ENCODE measurements at places on chromosomes 5 and 9. TPM values are rescaled to one million over a fixed set of nuclear protein-coding genes. Genes with fewer than 3 reads are reported as not detected.
A peak's percentile ranks its signal among the peaks of the same experiment; 100 is the strongest.

DNA sequence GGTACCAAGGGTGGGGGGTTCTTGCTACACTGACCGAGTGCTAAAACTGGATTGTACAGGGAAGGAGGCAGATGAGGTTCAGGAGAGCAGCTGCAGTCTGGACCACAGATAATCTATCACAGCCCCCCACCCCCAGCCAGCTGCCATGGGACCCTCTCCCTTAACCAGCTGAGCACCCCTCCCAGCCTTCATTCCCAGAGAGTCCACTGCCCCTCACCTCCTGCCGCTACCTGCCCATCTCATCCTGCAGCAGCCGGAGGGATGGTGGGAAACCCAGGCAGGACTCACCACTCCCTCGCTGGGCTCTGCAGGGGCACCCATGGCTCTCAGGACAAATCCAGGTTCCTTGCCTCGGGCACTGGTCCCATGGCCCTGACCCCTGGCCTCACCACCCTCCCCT, 66.7 kb downstream of the MRPL36 start:
- H3K4me3 ChIP-seq, result no peak overlapping the region
- no peaks in the 10 kb centered on the region for H3K36me3 ChIP-seq
- no peaks in the 10 kb centered on the region for H3K4me1 ChIP-seq
- no peak overlapping the region for H3K27ac ChIP-seq

DNA sequence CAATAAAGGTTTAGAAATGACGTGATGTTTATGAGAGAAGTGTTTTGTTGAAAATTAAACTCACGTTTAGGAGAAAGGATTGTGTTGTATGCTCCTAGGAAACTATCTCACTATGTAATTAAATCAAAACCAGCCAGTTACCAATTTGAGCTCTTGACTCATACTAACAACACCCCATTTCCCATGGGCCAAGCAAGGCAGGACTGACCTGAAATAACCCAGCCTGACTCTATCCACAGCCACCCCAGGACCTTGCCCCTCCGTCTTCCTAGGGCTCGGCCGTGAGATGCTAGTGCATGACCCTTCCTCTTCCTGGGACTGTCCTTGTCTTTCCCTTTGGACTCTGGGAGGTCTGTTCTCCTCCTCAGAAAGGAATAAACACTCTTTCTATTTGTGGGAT, 16.4 kb downstream of the TLR4 start:
- no peaks in the 10 kb centered on the region for H3K4me1 ChIP-seq
- no peaks in the 10 kb centered on the region for H3K36me3 ChIP-seq
- peaks cover 11% of the 10 kb centered on the region for H3K27me3 ChIP-seq
- no peak overlapping the region for H3K4me3 ChIP-seq
- DNase-seq, result no peak

- peak overlapping the region; percentile 82 for H3K27ac ChIP-seq
- H3K27me3 ChIP-seq, result no peaks in the 10 kb centered on the region
- no peak for DNase-seq
- no peak overlapping the region for H3K4me3 ChIP-seq
- H3K4me1 ChIP-seq, result no peaks in the 10 kb centered on the region
These were observed 34.4 kb upstream of the SLC6A3 start for GRCh38 chr5:1479581-1480188.

- no peaks in the 10 kb centered on the region for H3K4me1 ChIP-seq
- no peak overlapping the region for H3K27ac ChIP-seq
- DNase-seq, result no peak
- H3K36me3 ChIP-seq, result no peaks in the 10 kb centered on the region
These were observed 190.3 kb downstream of the MELK start for GRCh38 chr9:36762958-36763357.

- H3K36me3 ChIP-seq, result no peaks in the 10 kb centered on the region
- DNase-seq, result no peak
- no peak overlapping the region for H3K27ac ChIP-seq
- H3K4me1 ChIP-seq, result no peaks in the 10 kb centered on the region
- H3K27me3 ChIP-seq, result peaks cover 56% of the 10 kb centered on the region
These were observed 297.7 kb downstream of the IRX2 start for GRCh38 chr5:2453781-2454180.

Gene NIM1K
- total RNA-seq, result 0.19 TPM

Gene IL4
- total RNA-seq, result not detected

Gene SLC34A1
- not detected for total RNA-seq

All from progenitor cell of endocrine pancreas (in vitro differentiated cells).